ENCODE measurements at places on chromosomes 2 and 18.

- DNase-seq, result no peak
Measured at GRCh38 chr2:74957886-74958273, 563 bp upstream of the POLE4 start.

GRCh38 chr2:70523996-70524965 lies 29.3 kb downstream of the TGFA start:
- no peak for DNase-seq

DNA sequence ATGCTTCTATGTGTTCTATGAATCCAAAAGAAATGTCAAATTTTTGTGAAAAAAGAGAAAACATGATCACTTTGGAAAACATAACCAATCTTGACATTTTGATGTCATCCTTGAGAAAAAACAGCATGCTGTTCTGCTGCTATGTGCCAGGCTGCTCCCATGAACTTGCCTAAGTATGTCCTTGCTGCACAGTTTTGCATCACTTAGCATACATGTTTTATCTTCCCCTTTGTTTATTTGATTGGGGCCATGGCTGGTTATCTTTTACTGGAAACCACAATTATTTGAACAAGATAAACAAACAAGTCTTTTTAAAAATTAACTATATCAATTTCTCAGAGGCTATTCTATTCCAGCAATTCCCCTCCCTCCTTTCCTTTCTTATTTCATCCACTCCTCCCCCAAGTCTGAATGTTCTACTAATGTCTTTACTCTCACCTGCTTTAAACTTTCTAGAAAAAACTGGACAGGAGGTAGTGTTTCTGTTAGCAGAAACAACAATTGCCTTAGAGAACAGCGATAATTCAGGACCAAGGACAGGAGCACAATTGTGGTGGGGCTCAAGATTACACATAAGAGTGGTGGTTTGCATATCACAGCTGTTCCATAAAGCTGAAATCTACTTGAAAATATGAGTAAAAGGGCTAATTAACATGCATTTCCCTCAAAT lies 6.7 kb downstream of the AOX1 start:
- no peak for DNase-seq

GRCh38 chr2:33796511-33796910 lies 197.4 kb upstream of the FAM98A start:
- no peak for DNase-seq

GRCh38 chr18:62262061-62262460 lies 63.0 kb upstream of the TNFRSF11A start:
- DNase-seq, result no peak

DNA sequence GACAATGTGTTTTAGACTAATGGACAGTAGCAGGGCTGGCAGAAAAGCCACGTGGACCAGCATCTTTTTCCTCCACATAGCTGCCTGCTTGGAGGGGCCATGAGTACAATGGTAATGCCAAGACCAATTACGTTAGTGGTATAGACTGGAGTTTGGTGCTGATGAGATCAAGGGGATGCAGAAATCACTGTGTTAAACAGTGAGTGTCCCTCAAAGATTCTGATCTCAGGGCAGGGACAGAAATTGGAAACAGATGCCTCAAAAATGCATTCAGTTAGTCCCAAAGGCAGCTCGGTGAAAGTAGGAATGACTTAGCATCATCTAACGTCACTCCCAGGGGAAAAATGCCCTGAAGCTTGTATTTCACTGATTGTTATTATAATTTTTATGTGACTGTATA lies 72.4 kb downstream of the SLC16A14 start:
- no peak for DNase-seq

All from esophagus squamous epithelium (tissue), 5 donors.